Right atrium auricular region (tissue), 2 donors: ENCODE measurements at places on chromosomes 1 and 21. TPM values are rescaled to one million over a fixed set of nuclear protein-coding genes. Genes with fewer than 3 reads are reported as not detected.

GRCh38 chr1:183039985-183040447, 16.8 kb downstream of the LAMC1 start:
- DNase-seq: no peak
- peak overlapping the region; percentile 36 for H3K27ac ChIP-seq
- H3K4me1 ChIP-seq: no peaks in the 10 kb centered on the region
- no peak overlapping the region for H3K4me3 ChIP-seq
- H3K36me3 ChIP-seq: no peaks in the 10 kb centered on the region

Gene FMO5
- 0.86 TPM for total RNA-seq

Gene LCE2A
- total RNA-seq: not detected

DNA sequence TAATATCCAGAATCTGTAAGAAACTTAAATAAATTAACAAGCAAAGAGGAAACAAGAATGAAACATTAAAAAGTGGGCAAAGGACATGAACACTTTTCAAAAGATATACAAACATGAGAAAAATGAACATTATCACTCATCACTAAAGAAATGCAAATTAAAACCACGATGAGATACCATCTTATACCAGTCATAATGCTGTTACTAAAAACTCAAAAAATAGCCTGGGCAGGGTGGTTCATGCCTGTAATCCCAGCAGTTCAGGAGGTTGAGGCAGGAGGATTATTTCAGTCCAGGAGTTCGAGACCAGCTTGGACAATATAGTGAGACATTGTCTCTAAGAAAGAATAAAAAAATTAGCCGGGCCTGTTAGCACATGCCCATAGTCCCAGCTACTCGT, 6.1 kb downstream of the ZNF124 start:
- H3K4me1 ChIP-seq: no peaks in the 10 kb centered on the region
- no peaks in the 10 kb centered on the region for H3K27me3 ChIP-seq
- no peak overlapping the region for H3K27ac ChIP-seq

DNA sequence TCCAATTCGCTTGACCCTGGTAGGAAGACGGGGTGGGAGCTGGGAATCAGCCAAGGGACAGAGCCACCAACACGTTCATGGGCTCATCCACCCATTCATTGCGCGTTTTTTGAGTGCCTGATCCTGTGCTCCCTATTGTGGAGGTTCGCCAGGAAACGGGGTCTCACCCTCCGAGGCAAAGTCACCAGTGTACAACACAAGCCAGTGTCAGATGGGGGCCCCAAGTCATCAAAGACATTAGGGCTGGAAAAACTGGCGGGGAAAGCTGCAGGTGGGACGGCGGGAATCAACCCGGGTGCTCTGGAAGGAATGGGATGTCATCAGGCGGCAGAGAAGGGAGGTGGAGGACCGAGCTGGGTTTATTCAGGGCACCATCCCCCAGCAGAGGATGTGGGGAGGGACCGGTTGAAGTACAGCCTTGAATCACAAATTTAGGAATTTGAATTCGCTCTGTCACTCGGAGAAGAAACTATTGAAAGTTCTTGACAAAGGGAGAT, 667 bp upstream of the NID1 start:
- H3K4me3 ChIP-seq: peak overlapping the region; percentile 97
- no peaks in the 10 kb centered on the region for H3K4me1 ChIP-seq
- no peak for DNase-seq
- peaks cover 21% of the 10 kb centered on the region for H3K36me3 ChIP-seq

GRCh38 chr1:32715901-32716311, 13.3 kb upstream of the SYNC start:
- H3K36me3 ChIP-seq: no peaks in the 10 kb centered on the region
- H3K27me3 ChIP-seq: no peaks in the 10 kb centered on the region
- no peaks in the 10 kb centered on the region for H3K4me1 ChIP-seq
- no peak overlapping the region for H3K27ac ChIP-seq
- no peak for DNase-seq
- H3K4me3 ChIP-seq: no peak overlapping the region

GRCh38 chr1:55690366-55690765, 475.2 kb upstream of the USP24 start:
- H3K27ac ChIP-seq: no peak overlapping the region
- no peak for DNase-seq
- no peaks in the 10 kb centered on the region for H3K4me1 ChIP-seq
- H3K36me3 ChIP-seq: no peaks in the 10 kb centered on the region
- H3K27me3 ChIP-seq: no peaks in the 10 kb centered on the region
- H3K4me3 ChIP-seq: no peak overlapping the region

Gene OR2T11
- total RNA-seq: not detected

- no peaks in the 10 kb centered on the region for H3K27me3 ChIP-seq
- no peak overlapping the region for H3K4me3 ChIP-seq
- no peak for DNase-seq
- peaks cover 49% of the 10 kb centered on the region for H3K4me1 ChIP-seq
These were observed 66.9 kb downstream of the TRABD2B start for GRCh38 chr1:47930210-47930840.

DNA sequence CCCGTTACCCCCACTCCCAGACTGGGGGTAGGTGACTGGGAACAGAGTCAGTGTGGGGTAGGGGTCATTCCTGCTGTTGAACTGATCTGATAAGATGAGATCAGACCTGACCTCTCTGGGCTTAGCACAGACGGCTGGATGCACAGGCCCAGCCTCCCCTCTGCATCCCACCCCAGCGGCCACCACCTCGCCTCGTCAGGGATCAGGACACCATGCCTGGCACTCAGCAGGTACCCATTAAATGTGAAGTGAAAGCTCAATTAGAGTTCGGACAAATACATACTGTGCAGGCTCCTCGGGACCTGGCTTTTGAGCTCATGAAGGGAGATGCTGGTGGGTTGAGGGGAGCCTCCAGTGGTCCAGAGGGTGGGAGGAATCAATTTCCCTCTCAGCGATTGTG, 15.7 kb downstream of the SOX13 start:
- no peak for DNase-seq
- H3K4me3 ChIP-seq: no peak overlapping the region

DNA sequence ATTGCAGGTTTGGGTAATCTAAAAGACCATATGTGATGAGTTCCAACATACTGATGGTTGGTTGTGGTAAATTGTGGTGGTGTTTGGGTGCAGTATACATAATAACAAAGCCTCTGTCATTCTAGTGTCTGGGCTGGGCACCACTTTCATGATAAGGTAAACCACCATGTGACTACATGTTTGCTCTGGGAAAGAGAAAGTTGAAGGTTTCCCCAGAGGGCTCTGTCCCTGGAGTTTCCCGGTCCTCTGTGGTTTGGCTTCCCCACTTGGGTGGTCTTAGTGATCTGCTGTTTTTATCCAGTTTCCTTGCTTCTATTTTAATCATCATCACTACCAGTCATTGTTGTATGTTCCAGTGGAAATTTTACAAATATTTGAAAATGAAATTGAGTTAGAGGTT, 55.9 kb upstream of the TSPAN2 start:
- no peak for DNase-seq
- peaks cover 17% of the 10 kb centered on the region for H3K4me1 ChIP-seq
- no peaks in the 10 kb centered on the region for H3K36me3 ChIP-seq
